Hindlimb muscle (tissue), 1 donor: ENCODE measurements at places on chromosomes 5 and 9. TPM values are rescaled to one million over a fixed set of nuclear protein-coding genes. Genes with fewer than 3 reads are reported as not detected.

TUBB4B gene
- polyA plus RNA-seq: 145 TPM

PLAC8L1 gene
- polyA plus RNA-seq: 1.3 TPM

DNA sequence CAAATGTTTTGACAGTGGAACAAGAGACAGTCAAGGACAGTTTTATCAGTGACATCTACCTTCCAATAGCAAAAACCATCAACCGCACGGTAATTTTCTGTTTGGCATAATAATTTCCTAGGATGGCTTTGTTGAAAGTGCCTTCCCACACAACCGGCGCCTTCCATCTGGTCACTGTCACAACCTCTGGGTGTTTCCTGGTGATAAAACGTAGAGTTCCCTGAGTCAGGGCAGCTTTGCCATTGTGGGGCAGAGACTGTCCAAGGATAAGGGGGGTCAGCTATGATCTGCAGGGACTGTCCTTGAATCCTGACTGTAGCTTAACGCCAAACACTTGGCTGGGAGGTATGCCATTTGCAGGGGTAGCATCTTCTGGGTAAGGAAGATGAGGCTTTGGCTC is 47.6 kb downstream of the GGTA1 start:
- no peak for DNase-seq

GRCh38 chr9:136058801-136059302 is 36.2 kb downstream of the NACC2 start:
- DNase-seq: no peak

GRCh38 chr9:94554439-94555331 is at the start of gene PCAT7:
Gene PCAT7 (plus strand): TSS chr9:94555083.
- DNase-seq: peak; percentile 24
